ENCODE measurements at places on chromosomes 4 and X.

DNA sequence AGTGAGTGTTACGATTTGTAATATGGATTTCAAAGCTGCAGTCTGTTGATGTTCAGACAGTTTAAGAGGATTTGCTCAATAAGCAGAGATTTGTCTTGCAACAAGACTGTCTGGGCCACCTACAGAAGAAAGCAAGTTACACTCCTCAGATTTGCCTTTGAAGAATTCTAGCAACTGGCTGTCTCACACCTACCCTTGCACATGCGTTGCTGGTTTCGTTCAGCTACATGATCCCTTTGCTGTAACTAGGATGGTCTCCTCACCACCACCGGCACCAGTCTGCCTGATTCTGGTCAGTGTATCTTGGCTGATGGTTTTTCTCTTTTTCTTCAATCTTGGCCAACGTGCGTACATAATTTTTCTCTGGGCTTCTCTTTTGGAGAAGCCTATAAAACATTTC is 172.7 kb upstream of the LCORL start:
- DNase-seq = no peak

DNA sequence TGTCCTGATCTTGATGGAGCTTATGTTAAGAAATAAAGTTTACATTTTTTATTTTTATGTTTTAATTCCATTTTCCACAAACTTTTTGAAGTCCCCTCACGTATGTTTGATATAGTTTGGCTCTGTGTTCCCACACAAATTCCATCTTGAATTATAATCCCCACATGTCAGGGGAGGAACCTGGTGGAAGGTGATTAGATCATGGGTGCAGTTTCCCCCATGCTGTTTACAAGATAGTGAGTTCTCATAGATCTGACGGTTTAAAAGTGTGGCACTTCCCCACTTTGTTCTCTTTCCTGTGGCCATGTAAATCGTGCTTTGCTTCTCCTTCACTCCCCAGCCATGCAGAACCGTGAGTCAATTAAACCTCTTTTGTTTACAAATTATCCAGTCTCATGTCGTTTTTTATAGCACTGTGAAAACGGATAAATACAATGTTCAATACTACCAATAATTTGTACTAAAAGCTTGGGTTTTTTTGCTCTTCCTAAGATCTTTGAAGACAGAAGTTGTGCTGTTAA is 89.8 kb downstream of the PAPSS1 start:
- no peak for DNase-seq

GRCh38 chr4:155371432-155372043 is 5.2 kb downstream of the MAP9 start:
- DNase-seq = no peak

GRCh38 chr4:23686169-23686897 is 203.5 kb downstream of the PPARGC1A start:
- DNase-seq = no peak

GRCh38 chrX:26952213-26952612 is 510.9 kb downstream of the PPP4R3C start:
- no peak for DNase-seq

GRCh38 chr4:52910115-52910514 is 48.0 kb downstream of the RASL11B start:
- no peak for DNase-seq

DNA sequence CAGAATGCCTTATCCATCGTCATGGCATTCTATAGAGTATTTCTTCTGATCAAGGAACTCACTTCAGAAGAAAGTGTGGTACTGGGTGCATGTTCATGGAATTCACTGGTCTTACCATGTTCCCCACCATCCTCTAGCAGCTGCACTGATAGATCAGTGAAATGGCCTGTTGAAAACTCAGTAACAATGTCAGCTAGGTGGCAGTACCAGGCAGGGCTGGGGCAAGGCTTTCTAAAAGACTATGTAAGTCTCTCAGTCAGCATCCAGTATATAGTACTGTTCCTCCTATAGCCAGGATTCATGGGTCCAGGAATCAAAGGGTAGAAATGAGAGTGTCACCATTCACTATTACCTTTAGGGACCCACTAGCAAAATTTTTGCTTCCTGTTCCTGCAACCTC is 15.8 kb upstream of the LDB2 start:
- no peak for DNase-seq

- no peak for DNase-seq
Measured at GRCh38 chrX:97132664-97133415, 249.1 kb downstream of the RPA4 start.

DNA sequence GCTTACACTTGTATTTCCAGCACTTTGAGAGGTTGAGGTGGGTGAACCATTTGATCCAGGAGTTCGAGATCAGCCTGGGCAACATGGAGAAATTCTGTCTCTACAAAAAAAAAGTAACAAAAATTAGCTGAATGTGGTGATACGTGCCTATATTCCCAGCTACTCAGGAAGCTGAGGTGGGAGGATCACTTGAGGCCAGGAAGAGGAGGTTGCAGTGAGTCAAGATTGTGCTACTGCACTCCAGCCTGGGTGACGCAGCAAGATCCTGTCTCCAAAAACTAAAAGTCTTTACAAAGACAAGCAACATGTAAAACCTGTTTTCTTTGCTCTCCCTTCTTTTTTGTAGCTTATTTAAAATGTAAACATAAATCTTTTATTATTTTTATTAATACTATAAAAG is 1156.1 kb downstream of the FAT4 start:
- DNase-seq = no peak

DNA sequence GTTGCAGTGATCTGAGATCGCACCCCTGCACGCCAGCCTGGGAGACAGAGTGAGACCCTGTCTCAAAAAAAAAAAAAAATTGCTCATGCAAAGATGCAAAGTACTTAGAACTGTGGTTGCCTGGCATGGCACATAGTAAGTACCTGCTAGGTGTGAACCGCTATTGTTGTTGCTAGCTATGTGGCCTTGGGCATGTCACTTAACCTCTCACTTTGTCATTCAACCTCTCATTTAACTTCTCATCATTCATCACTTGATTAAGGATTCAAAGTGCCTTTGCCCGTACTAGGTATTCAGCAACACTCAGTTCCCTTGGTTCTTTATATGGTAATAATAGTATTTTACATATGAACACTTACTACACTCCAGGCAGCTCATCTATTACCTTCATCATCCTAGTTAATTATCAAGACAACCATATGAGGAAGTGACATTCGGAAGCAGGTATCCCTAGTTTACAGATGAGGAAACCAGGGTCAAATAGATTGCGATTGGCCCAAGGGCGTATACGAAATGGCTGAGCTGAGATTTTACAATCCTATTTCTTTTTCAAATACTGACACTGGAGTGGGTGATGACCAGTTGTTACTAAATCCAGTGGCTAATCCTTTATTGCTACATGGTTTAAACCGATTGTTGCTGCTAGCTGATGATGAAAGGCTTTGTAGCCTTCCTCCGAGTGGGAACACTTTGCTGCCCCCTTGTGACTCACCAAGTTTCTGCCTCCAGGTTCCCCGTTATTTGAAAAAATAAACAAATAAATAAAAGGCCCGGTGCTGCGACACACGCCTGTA is 28.8 kb upstream of the SOWAHD start:
- DNase-seq = no peak

- no peak for DNase-seq
Measured at GRCh38 chr4:1293991-1294390, 4.3 kb downstream of the MAEA start.

DNA sequence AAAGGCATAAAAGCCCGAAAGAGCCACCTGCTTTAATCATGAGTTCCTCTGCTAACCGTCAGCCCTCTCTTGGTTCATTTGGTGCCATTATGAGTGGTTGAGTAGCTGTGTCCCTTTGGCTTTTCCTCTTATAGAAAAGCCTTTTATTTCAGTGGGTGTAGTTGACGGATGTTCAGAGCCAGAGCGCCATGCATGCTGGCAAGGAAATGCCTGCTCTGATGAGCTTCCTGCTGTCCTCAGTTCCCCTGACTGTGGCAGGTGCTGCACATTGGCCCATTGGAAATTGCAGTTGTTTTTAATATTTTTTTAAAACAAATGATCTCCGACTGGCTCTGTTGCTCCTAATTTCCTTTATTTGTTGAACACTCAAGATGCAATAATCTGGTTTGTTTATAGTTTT is 77.3 kb upstream of the LIMCH1 start:
- DNase-seq = no peak

- DNase-seq = no peak
Measured at GRCh38 chr4:23952258-23952657, 62.4 kb upstream of the PPARGC1A start.

GRCh38 chr4:147078875-147079658 is 133.4 kb upstream of the TTC29 start:
- no peak for DNase-seq

DNA sequence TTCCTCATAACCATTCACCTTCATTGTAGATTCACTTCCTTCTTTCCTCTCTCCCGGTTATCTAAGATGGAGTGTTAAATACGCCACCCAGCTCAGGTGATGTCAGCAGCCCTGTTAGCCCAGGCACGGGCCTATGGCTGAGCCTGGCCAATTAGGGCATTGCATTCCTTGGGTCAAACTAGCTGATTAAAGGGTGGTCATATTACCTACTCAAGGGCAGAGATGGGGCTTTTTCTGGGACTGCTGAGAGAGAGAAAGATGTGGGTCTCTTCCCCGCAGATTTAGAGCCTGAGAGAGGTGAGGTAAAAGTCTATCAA is 39.9 kb upstream of the AFAP1 start:
- DNase-seq = no peak

DNA sequence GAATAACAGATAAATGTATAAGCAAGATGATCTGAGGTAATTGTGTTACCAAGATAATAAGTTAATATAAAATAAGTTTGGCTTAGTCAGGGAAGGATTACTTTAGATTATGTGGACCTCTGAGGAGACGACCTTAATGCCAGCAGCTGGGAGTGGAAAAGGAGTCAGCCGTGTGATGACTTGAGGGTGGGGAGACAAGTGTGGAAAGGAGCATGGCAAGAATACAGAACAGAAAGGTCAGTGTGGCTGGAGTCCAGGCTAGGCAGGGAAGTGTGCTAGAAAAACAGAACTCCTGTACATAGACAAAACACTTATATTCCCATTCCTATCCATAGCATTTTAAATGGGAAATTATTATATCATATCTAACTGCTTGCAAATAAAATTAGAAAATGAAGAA is 138.8 kb downstream of the PDLIM5 start:
- DNase-seq = no peak

- no peak for DNase-seq
Measured at GRCh38 chr4:1590244-1590643, 93.9 kb downstream of the FAM53A start.

GRCh38 chr4:77052352-77052751 is 23.4 kb downstream of the CCNI start:
- no peak for DNase-seq

GRCh38 chr4:158202481-158202880 is 7.8 kb upstream of the TMEM144 start:
- no peak for DNase-seq

DNA sequence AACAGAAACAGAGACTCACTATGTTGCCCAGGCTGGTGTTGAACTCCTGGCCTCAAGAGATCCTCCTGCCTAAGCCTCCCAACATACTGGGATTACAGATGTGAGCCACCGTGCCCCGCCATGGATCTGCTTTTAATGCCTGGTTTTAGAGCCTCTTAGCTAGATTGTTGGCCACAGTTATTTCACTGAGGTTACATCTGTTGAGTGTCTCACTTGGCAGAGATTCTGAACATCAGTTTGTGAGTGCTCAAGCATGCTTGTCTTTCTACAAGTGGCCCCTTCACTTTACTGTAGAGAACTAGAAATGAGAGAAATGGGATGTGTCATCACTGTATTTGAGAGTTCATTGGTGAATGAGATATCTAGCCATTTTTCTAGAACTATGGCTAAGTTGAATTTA is 218.5 kb downstream of the APBB2 start:
- DNase-seq = no peak

DNA sequence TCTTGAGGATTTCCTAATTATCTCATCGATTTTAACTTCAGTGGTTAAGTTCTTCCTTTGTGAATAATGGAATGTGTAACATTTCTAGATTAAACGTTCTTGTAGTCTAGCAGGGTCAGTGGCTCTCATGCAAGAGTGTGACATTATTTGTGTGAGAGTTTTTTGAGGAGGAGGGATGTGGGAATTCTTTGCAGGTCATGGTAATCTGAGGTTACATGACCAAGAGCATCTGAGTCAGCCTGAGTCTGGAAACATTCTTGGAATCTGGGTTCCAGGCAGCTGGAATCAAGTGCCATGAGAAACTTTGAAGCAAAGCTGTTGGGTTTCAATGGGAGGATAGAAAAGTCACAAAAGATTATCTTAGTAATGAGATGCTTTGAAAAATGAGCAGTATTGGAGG is 49.5 kb downstream of the GK start:
- no peak for DNase-seq

DNA sequence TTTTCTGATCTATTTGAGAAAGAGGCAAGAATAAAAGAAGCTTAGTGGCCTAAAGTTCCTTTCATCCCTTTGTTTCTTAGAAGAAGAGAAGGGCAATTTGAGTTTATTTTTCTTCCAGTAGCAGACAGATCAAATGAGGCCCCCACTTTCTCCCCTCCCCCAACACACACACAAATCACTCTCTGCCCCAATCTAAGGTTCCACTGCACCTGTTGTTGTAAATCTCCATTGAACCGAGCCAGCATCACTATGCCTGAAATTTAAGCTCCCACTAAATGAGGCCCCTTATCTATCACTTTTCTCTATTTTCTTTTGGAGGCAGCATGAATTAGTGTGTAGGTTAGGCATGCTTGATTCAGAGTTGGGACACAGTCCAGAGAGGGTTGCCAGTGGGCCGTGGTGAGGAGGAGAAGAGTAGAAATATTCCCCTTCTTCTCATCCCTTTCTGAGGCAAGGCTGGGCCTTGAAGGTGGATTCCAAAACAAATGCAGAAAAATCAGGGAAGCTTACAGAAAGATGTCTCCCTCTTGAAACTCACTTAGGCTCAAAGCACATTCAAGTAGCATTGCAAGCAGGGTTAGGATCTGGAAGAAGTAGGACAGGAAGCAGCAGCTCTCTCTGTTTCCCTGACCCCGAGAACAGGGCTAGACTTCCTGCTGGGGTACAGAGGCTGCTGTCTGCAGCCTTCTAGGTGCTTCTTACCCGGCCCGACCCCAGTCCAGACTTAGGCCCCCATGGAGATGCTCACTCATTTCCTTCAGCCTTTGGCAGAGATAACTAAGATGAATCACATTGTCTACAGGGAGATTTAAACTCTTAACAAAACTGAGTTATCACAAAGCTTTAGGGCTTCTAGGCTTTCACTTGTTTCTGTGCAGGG is 70.7 kb downstream of the RASL11B start:
- no peak for DNase-seq

- DNase-seq = no peak
Measured at GRCh38 chrX:121902463-121902862, 855.1 kb downstream of the GLUD2 start.

GRCh38 chr4:69098470-69098869 is 2.2 kb downstream of the UGT2B7 start:
- no peak for DNase-seq

- DNase-seq = no peak
Measured at GRCh38 chrX:8484360-8484949, 19.8 kb downstream of the VCX3B start.

GRCh38 chrX:42090395-42090794 is 167.0 kb upstream of the CASK start:
- no peak for DNase-seq

DNA sequence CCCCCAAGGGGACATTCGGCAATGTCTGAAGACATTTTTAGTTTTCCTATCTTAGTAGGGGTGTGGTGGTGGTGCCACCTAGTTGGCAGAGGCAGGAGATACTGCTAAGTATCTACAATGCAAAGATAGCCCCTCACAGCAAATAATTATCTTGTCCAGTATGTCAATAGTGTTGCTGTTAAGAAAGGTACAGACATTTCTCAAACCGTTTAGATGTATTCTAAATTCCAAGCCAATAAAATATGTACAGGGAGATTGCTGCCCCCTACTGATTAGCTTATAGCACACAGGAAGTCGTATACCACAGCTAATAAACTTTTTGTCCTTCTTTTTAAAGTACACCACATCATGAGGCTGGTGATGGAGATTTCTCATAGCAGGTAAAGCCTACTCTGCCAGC is 260.5 kb downstream of the TMA16 start:
- DNase-seq = no peak

Data from ascending aorta (tissue), 2 donors.